ENCODE measurements at places on chromosomes 3 and 15.

DNA sequence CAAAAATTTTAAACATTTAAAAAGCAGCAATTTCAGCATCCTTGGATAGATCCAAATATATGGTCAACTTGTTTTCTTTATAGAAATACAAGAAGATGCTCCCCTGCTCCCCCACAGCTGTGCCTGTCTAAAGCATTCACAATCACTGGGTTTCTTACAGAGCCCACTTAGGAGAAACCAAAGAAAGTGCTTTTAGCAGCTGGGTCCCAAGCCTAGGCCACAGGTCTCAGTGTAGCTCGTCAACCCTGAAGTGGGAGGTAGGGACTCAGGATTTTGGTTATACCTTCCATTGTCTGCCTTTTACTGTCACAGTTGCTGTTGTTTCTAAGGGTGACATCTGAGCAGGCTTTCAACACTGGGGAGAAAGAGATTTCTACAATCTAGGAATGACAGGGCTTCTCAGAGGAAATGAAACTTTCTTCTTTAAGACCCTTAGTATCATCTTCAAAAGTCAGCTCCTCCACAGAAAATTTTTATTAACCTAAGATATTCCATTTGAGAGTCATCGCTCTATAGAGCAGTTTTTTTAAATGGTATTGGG is 199.3 kb upstream of the CMC1 start:
- no peak for DNase-seq

DNA sequence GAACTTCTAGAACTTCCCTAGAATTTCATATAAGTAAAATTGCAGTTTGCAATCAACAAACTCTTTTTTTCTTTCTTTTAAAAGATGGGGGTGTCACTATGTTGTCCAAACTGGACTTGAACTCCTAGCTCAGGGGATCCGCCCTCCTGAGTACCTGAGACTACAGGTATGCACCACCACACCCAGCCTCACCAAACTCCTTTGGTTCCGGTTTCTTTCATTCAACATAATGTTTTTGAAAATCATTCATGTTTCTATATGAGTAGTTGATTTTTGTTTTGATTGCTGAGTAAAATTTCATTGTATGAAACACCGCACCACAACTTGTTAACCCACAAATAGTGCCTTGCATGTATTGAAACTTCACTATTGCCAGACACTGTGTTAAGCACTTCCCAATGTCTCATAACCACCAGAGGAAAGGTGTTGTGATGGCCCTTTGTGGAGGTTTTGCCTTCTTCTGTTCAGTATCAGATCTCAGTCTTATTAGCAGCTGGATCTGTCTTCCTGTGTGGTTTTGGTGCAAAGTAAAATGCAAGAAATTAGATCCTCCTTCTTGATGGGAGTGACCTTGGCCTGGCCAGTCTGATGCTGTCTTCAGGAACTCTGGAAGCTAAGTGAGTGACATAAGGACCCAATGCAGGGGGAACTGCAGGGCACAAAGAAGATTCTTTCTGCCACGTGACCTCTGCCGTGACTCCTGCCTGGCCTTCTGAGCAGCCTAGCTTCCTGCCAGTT is 78.8 kb upstream of the UBE2E1 start:
- DNase-seq: peak; percentile 86

DNA sequence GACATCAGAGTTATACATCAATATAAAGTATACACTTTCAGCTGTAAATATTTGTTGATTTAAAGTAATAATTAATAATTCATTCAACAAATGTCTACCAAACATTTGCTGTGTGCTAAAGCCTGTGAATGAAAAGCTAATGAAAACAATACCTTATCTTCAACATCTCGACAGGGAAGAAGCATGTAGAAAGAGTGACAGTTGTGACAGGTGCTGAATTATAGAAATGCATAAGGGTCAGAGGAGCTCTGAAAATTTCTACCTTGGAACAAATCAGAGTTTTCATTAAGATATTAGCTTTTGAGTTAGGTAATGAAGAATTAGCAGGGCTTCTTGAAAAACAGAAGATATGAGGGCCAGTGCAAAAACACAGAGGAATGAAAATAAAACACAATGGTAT is 739.2 kb downstream of the VGLL3 start:
- DNase-seq: no peak

- DNase-seq: peak; percentile 22
These were observed 3.6 kb downstream of the FOXP1 start for GRCh38 chr3:71579935-71580406.

DNA sequence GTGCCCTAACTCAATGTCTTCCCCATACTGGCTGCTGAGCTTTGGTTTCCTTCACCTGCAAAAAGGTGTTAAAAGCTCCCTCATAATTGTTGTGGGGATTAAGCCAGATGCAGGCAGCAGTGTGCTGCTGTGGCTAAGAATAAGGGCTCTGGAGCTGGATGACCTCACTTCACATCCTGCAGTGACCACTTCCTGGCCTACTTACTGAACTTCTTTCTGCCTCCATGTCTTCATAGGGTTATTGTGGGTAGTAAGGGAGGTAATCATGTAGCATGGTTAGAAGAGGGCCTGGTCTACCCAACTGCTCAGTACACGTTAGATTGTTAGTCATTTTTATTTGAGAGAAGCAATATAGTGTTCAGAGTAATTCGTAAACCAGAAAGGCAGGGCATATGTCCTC is 18.4 kb downstream of the GYG1 start:
- DNase-seq: no peak

- DNase-seq: no peak
These were observed 126.8 kb upstream of the CPNE4 start for GRCh38 chr3:132161608-132162007.

- no peak for DNase-seq
These were observed 60.5 kb upstream of the MINAR1 start for GRCh38 chr15:79371591-79371990.

DNA sequence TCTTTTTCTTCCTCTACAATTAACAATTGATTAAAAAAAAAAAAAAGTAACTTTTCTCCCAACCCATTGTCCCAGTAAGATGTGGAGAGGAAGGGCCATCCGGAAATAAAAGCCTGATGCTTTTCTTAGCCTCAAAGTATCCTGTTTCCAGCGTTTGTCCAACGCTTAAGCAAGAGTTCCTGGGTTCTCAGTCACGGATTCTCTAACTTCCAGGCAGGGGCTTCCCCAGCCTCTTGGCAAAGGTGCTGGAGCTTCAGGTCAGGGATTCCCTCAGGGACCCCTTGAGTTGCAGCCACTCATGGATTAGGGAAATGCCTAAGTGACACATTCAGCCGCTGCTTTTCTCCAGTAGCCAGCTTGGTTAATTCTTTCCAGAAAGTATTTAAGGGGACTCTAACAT is 22.3 kb upstream of the C2CD4B start:
- no peak for DNase-seq

- DNase-seq: no peak
These were observed 22.9 kb upstream of the CFAP20DC start for GRCh38 chr3:59072681-59073080.

DNA sequence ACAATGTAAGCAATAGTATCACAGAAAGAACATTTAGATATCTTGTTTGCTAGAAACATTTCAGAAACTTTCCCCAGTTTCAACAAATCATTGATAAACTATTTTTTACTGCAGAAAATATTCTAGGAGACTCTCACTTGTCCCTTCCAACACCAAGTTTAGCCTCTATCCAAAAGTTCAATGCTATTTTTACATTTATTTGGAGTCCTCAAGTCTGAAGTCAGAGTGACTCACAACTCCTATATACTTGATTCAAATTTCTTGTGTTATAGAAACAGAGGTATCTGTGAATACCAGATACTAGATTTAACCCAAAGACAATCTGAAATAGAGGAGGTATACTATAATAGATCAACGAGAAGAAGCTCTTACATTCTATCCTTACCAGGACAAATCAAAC is 49.6 kb downstream of the RFX7 start:
- DNase-seq: no peak

DNA sequence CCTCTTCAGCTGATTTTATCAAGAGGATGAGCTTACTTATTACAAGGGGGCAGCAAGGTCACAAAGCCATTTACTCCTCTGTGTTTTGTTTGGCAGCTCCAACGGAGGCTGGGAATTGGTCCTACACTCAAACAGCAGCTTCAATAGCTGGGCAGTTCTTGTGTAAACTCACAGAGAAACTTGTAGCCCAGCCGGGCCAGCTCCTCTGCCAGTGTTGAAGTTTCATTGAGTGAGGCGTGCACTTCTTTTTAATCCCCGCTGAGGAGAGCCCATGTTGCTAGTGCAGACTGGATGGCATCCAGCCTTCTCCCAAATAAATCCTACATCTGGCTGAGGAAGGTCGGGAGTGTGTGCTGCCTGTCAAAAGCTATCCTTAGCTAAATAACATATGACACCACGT is 59.5 kb downstream of the BFSP2 start:
- DNase-seq: no peak

- no peak for DNase-seq
These were observed 29.3 kb downstream of the APPL1 start for GRCh38 chr3:57256844-57257243.

DNA sequence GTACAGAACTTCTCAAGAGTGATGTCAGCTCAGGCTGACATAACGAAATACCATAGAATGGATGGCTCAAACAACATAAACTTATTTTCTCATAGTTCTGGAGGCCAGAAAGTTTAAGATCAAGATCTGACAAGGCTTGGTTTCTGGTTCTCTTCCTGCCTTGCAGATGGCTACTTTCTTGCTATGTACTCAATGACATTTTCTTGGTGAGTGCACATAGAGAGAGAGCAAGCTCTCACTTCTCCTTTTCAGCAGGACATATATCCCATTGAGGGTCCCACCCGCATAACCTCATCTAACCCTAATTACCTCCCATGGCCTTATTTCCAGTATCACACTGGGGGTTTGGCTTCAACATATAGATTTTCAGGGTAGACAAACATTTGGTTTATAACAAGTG is 1072.1 kb downstream of the PLOD2 start:
- no peak for DNase-seq

GRCh38 chr3:46242120-46242519 is at the start of gene CCR3:
CCR3 (plus strand) TSS chr3:46242460; CDS start chr3:46265159, 22,699 bp downstream.
- DNase-seq: no peak

DNA sequence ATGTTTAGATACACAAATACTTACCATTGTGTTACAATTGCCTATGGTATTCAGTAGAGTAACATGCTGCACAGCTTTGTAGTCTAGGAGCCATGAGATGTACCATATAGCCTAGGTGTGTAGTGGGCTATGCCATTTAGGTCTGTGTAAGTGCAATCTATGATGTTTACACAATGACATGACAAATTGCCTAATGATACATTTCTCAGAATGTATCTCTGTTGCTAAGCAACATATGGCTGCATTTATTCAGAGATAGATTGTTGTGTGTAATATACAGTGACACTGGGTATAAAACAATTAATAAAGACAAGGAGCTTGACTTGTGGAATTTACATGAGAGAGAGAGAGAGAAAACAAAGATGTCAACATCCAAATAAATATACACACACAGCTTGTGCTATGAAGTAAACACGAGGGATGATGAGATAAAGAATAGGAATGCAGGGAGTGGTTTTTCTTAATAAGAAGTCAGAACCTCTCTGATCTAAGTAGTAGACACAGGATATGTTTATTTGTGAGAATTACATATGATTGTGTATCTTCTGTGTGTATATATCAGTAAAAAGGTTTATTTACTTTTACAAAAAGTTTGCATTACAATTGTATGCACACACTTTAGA is 110.0 kb downstream of the KCNAB1 start:
- no peak for DNase-seq

DNA sequence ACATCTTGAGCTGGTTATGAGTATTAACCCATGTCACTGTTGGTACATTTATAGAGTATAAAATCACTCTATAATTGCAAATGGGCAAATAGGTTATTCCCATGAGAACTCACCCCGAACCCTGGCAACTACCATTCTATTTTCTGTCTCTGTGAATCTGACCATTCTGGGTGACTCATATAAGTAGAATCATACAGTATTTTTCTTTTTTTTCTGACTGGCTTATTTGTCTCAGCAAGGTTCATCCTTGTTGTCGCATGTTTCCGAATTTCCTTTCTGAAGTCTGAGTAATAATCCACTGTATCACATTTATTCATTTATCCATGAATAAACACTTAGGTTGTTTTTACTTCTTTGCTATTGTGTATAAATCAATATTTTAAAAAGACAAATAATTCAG is 59.9 kb upstream of the CHRM5 start:
- DNase-seq: no peak

DNA sequence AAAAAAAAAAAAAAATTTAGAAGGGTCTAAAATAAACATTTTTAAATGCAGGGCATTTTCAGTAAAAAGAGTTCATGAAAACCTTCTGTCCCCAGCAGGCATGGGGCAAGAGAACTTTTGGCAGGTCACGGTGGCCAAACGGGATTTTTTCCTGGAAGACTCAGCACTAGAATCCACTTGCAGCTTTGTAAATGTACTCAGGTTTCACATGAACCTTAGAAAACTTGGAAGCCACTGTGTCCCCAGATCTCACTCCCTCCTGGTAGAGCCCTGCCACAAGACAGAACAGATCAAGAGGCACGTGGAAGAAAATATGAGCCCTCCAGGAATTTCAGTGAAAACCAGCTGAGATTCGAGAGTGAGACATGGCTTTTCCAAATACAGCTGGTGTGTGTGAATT is 2.1 kb upstream of the GNB5 start:
- no peak for DNase-seq

DNA sequence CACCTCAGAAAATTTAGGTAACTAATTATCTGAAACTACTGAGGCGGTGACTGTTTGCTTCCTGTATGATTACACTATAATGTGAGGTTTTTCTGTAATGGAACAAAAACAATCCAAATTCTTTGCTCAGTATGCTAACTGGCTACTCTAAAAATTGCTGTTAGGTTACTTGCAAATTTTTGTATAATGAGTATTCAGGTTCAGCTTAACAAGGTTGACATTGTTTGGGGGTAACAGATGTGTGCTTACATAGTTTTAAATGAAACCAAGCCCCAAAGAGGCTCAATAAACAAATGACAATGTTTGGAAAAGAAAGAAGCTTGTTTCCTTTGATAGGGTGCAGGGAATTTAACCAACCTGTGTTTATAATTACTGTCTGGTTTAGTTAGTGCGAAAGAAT is 414.5 kb upstream of the MDFIC2 start:
- DNase-seq: no peak

DNA sequence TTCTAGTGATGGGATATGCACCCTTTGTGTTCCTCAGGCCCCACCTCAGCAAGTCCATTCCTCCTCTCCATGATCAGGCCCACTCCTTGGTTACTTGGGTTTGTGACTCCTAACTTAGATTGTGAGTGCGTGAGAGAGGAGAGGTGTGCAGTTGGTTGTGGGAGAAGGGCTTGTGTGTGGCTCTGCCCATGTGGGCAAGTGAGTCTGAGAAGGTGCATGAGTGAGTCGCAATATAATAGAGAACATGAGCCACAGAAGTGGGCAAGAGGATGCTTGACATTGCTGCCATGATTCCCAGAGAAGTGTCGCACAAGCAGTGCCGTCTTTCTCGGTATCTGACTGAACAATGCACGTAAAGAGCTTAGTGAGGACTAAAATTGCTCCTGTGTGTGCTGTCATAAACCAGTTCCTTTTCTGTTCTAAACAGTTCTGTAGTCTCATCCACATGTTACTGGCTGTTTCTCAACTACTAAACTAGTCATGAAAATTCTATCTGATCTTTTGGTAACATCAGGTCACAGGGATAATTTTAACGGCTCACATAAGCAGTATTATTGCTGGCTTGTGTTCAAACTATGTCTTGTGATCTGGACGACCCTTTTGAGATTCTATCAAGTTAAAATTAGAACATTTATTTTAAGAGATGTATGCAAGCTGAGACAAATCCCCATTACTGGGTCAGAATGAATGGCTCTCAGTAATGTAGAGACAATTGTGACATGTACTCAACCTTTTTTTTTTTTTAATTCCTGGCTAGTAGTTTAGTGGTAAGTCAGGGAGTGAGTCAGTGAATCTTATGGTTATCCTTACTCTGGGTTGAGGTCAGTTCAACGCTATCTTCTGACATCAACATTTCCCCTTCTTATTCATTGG is 25.6 kb downstream of the GYG1 start:
- DNase-seq: peak; percentile 2

GRCh38 chr3:62161371-62161770 is 212.0 kb downstream of the FEZF2 start:
- no peak for DNase-seq
